CD4-positive, alpha-beta T cell (primary cell): ENCODE measurements at places on chromosomes 11 and 22.

DNA sequence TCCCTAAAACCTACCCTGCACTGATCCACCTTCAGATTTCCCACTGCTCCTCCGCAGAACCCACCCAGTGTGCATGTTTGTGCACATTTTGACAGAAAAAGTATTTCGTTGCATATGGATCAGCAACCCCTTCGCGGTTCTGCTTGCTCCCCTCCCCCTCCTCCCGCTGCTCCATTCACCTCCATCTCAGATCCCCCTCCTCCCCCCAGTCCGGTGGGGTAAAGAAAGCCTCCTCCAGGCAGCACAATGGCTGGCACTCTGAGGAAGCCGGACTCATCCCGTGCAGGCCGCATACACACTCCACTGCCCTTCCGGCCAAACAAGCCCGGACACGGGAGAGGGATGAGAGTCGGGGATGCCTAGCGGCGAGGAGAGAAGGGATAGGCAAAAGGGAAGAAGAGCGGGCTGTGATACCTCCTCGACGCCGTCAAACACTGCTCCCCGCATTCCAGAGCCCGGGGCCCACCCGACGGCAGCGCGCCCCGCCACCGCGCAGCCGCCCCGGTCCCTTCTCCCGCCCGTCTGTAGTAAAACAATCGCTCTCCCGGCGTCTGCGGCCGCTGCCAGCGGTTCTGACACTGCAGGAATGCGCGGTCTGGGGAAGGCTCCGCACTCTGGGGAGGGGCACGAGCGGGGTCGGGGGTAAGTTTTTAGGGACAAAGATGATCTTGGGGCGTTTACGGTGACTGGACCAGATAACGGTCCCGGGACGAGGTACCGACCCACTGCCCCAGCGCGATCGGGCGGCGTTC, 915 bp downstream of the FEZ1 start:
- peak; percentile 34 for DNase-seq

DNA sequence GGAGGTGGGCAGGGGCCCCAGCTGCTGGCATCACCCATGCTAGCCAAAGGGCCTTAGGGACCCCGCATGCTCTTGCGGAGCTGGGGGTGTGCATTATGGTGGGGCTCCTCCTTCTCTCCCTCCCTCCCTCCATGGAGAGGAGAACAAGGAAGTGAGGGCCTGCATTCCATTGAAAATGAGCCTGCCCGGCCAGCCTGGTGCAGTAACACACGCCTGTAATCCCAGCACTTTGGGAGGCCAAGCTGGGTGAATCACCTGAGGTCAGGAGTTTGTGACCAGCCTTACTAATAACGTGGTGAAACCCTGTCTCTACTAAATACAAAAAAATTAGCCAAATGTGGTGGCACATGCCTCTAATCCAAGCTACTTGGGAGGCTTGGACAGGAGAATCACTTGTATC, 22.4 kb downstream of the SNAP29 start:
- DNase-seq = no peak

DNA sequence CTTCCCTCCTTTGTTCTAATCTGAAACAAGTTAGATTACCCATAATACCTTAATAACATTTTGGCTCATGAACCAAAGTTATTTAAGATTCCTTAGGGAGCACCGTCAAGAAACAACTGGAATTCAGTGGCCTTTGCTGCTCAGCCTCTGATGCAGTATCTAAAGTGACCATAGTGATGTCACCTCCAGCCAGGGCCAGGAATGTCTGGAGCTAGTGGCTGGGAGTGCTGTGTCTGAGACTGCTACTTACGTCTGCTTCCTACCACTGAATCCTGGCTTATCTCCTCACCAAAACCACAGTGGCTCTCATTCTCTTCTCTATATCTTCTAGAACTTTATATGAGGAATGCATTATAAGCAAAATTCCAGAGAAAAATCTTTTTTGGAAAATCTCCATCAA, 658.0 kb downstream of the DLG2 start:
- DNase-seq = no peak

GRCh38 chr22:39308614-39309363, 10.6 kb downstream of the RPL3 start:
- no peak for DNase-seq

DNA sequence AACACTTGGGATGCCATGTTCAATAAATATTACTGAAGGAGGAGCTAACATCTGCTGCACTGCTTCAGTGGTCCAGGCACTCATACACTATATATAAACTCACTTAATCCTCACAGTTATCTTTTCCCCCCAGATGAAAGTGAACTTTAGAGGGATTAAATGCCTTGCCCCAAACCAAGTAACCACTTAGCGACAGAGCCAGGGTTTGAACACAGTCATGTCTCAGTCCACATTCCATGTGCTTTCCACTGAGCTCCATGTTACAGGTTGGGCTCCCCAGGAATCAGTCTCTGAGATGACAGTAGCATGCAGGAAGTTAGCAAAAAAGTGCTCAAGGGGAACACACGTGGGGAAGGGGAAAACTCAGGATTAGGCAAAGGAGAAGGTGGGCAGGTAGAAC, 59.3 kb downstream of the ENDOD1 start:
- DNase-seq = no peak

GRCh38 chr11:69582756-69583467, 58.0 kb upstream of the CCND1 start:
- DNase-seq = no peak

DNA sequence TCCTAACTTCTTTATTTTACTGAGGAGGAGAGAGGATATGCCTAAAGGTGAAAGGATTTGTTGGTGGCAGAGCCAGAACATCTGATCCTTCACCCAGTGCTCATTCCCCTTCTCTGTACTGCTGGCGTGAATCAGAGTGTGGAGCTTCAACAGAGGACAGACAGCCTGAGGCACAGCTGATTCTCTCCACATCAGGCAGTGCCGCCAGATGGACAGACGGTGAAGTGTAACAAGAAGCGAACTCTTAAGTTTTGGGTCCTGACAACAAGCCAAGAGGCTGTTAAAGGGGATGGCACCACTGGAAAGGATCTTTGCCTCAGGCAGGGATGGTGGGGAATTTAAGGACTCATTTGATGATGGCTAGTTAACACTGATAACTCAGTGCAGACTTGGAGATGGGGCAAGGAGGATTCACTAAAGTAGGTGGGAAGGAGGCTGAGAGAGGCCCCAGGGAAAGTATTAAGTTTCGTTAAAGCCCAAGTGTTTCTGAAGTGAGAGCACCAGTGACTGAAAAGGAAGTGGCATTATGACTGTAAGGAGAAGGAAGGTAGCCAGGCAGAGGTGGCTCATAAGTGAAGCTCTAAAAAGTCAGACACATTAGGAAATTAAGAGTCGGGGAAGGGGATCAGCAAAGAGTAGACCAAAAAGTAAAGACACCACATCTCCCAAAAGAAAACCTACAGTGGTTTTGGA, 81.3 kb downstream of the CLPB start:
- DNase-seq = no peak

GRCh38 chr11:23570828-23571227, 710.6 kb upstream of the CCDC179 start:
- no peak for DNase-seq

GRCh38 chr11:35126000-35126878, 12.7 kb upstream of the CD44 start:
- no peak for DNase-seq

GRCh38 chr11:27722953-27723344, 22.7 kb upstream of the BDNF start:
- no peak for DNase-seq

DNA sequence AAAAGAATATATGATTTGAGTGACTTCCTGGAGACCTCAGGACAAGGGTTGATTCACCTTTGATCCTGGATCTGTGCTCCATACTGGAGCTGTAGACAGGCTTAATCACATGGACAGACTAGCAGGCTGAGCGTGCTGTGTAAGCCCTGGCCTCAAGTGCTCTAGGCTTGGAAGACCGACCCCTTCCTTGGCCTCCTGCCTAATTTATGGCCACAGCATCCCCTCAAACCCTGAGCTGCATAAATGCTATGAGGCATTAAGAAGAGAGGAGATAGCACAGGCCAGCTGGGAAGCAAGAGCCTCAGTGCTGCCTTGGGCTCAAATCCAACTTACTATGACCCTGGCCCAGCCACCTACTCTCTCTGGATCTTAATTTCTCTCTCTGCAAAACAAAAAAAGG, 385.1 kb downstream of the BUD13 start:
- DNase-seq = no peak

DNA sequence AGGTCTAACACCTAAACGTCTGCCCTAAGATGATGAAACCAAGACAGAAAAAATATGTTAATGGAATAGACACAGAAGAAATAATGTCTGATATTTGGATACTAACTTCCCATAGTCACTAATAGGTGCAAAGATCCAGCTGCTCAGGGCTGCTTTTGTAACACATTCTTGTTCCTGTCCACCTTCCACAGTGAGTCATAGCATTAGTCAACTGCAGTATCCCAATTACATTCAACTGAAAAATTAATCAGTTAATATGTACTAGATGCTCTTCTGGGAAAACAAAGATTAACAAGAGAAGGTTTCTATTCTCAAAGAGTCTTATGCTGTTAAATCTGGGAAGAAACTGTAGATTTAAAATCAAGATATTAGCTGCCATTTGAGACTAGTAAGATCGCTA, 47.6 kb downstream of the HEPHL1 start:
- no peak for DNase-seq

- DNase-seq = no peak
Measured at GRCh38 chr11:83238111-83238510, 44.6 kb downstream of the ANKRD42 start.

DNA sequence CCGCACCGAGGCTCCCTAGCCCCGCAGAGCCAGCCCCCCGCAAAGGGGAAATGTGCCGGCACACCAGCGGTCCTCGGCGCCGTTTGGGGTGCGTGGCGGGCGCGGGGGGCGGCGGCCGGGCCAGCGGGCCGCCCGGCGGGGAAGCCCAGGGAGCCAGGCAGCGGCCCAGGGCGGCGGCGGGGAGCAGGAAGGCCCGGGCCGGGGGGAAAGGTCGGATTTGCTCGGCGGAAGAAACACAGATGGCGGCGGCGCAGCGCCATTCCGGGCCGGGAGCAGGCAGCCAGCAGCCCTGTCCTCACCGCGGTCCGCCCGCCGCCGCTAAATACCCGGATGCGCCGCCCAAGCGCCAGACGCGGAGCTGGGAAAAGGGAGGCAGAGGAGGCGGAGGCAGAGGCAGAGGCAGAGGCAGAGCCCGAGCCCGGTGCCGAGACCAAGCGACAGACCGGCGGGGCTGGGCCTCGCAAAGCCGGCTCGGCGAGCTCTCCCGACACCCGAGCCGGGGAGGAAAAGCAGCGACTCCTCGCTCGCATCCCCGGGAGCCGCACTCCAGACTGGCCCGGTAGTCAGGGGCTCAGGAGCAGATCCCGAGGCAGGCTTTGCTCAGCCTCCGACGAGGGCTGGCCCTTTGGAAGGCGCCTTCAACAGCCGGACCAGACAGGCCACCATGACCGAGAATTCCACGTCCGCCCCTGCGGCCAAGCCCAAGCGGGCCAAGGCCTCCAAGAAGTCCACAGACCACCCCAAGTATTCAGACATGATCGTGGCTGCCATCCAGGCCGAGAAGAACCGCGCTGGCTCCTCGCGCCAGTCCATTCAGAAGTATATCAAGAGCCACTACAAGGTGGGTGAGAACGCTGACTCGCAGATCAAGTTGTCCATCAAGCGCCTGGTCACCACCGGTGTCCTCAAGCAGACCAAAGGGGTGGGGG, 2.6 kb upstream of the GCAT start:
- DNase-seq = peak; percentile 69

GRCh38 chr11:29324328-29324727, 692.5 kb downstream of the KCNA4 start:
- DNase-seq = no peak

GRCh38 chr11:124943254-124943616, 7.4 kb upstream of the HEPACAM start:
- DNase-seq = no peak

- DNase-seq = no peak
Measured at GRCh38 chr22:47586946-47587345, 824.5 kb downstream of the TBC1D22A start.

- no peak for DNase-seq
Measured at GRCh38 chr11:104134745-104135144, 29.2 kb downstream of the PDGFD start.

- no peak for DNase-seq
Measured at GRCh38 chr22:42993651-42994275, 21.2 kb downstream of the PACSIN2 start.
